ENCODE measurements at places on chromosomes 11 and 22.
A peak's percentile ranks its signal among the peaks of the same experiment; 100 is the strongest.

DNA sequence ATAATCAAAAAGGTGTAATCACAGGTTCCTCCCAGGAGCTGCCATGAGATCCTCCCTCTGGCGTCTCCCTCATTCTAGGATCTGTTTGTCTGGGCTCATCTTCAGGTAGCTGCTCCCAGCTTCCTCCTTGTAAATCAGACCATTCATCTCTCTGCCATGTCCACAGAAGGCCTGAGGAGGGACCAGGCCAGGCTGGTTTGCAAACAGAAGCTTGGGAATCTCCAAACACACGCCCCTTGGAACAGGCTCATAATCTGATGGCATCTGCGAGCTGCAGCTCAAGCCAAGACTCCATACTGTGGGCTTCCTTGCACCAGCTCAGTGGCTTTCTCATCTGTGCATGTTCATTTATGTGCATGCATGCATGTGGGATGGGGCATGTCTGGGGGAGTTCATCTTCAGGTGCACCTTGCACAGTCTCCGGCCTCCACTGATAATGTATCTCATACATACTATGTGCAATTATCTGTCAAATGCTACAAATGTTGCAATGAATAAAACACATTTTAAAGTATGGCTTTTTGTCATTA lies 134.9 kb downstream of the NXPE2 start:
- DNase-seq, result no peak

DNA sequence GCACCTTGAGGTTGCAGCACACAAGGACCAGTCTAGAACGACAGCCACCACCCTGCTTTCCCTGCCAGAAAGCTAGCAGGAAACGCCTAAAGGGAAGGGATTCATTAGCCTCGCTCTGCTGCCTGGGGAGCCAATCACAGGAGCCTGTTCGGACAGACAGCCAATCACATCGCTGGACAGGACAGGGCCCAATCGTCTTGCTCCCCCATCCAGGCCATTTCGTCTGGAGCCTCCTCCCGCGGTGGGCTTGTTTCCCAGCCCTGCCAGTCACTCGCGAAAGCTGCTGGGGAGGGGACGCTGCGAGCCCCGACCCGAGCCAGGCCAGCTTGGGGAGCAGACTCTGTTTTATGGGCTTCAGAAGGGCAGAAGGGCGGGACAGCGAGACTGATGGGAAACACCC lies 79.8 kb upstream of the NCAM1 start:
- DNase-seq, result peak; percentile 70

DNA sequence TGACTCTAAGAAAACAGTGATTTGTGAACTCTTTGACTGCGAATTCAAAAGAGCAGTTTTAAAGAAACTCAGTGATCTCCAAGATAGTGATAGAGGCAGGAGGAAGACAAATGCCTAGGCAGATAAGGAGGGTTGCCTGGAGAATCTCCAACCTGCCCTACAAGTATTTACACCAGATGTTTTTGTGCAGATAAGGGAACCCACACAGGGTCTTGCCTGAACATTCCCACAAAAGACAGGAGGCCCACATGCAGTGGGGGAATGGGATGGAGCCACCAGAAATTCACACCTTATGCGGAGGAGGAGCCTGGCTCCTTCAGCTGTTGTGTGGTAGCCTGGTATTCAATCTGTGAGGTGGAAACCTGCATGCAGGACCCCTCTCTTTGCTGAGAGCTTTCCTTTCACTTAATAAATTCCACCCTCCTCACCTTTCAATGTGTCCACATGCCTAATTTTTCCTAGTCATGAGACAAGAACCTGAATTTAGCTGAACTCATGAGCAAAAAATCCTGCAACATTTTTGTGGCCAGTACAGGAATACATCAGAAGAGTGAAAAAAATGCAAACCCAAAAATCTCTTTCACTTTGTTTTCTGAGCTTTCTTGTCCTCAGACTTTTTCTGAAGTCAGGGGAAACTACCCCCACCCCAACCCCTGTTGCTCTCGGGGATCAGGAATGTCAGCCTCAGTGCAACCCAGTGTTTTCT lies 8.1 kb upstream of the GLYAT start:
- no peak for DNase-seq

- DNase-seq, result no peak
Observed at GRCh38 chr11:123672568-123672967, 18.1 kb upstream of the SCN3B start.

DNA sequence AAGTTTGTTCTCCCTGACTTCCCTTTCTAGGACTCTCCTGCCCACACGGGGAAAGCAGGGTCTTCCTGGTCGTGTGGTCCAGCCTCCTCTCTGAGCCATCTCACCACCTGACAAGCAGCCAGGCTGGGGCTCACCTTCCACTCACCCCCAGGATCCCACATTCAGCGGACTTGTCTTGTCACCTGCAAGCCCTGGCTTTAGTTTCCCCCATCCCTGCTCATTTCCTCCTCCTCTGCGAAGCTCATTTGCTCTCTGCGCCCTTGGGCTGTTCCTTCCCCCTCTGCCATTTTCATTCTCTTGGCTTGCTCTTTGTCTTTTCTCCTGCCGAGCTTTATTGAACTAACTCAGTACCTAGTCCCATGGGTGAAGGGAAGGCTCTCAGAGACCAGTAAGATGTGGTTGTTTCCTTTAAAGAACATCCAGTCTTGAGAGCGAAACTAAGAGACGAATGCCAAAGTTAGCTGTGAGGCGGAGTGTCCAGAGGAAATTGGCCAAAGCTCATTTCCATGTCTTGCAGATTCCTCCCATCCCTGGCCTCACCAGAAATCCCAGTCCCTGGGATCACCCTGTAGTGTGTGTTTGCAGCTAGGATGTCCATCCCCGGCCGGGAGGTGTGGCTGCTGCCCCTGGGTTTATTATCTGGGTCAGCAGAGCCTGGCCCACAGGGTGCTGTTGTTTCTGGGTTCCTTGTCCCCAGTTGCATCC lies 2.0 kb downstream of the ST14 start:
- no peak for DNase-seq

- DNase-seq, result peak; percentile 67
Observed at GRCh38 chr11:10809373-10810160, 841 bp upstream of the EIF4G2 start.

DNA sequence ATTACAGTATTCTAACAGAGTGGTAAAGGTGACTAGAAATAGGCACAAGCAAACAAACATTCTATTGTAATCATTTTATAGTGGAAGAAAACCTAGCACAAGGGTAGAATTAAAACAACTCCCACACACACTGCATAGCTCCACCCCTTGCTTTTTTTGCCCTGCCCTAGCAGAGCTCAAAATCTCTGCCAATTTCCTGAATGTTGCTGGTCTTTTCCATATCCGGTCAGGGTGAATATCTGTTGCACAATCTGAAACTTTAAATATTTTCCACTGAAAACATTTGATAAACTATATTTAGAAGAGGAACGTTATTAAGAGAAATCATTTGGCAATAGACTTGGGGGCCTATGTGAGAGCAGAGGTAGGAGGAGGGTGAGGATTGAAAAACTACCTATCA lies 2.7 kb downstream of the SPA17 start:
- DNase-seq, result no peak

DNA sequence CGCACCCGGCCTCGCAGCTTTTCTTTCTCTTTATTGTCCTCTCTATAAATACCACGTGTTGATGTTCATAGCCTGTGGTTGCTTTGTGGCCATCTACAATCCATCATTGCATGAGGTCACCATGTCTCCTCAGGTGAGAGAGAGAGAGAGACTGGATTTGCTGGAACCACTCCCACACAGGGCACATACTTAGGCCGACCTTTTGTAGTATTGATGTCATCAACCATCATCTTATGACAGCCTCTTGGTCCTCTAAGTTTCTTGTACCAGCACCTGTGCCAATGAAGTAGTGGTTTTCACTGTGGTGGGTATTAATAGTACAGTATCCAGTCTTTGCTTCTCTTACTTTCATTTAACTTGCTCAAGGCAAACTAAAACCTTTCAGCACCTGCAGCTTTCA lies 22.8 kb upstream of the P2RY6 start:
- DNase-seq, result no peak

- no peak for DNase-seq
Observed at GRCh38 chr22:36829370-36830002, 12.7 kb upstream of the PVALB start.

- DNase-seq, result no peak
Observed at GRCh38 chr11:126891556-126892217, 108.9 kb downstream of the KIRREL3 start.

- no peak for DNase-seq
Observed at GRCh38 chr11:128463979-128464378, 123.4 kb downstream of the ETS1 start.

GRCh38 chr11:70769106-70769505 lies 370.8 kb downstream of the CTTN start:
- DNase-seq, result no peak

GRCh38 chr11:61689164-61689496 lies 8.9 kb downstream of the DAGLA start:
- no peak for DNase-seq

DNA sequence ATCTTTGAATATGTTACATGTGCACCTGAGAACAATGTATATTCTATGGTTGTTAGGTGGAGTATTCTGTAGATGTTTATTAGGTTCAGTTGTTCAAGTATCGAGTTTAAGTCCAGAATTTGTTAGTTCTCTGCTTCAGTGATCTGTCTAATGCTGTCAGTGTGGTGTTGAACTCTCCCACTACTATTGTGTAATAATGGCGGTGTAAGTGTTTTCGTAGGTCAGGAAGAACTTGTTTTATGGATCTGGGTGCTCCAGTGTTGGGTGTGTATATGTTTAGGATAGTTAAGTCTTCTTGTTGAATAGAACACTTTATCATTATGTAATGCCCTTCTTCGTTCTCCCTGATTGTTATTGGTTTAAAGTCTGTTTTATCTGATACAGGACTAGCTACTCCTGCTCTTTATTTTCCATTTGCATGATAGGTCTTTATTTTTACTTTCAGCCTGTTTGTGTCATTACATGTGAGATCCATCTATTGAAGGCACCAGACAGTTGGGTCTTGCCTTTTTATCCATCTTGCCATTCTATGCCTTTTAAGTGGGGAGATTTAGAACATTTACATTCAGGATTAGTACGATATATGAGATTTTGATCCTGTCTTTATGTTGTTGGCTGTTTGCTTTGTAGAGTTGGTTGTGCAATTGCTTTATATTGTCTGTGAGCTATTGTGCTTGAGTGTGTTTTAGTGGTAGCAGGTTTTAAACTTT lies 121.6 kb downstream of the DDX10 start:
- no peak for DNase-seq

DNA sequence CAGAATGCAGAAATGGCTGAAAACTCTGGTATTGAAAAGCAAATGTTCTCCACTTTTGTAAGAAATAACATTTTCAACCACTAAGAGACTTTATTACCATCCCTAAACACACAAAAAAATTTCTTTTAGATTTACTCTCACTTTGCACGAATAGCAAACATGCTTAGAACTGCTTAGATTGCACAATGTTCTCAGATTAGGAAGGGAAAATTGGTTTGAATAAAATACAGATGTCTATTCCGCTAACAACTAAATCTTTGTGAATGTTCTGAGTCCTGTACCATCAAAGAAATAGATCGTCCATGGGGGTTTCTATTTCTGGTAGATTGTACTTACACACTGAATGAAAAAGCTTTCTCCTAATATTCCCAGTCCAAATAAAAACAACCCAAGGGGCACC lies 40.1 kb downstream of the BDNF start:
- no peak for DNase-seq

DNA sequence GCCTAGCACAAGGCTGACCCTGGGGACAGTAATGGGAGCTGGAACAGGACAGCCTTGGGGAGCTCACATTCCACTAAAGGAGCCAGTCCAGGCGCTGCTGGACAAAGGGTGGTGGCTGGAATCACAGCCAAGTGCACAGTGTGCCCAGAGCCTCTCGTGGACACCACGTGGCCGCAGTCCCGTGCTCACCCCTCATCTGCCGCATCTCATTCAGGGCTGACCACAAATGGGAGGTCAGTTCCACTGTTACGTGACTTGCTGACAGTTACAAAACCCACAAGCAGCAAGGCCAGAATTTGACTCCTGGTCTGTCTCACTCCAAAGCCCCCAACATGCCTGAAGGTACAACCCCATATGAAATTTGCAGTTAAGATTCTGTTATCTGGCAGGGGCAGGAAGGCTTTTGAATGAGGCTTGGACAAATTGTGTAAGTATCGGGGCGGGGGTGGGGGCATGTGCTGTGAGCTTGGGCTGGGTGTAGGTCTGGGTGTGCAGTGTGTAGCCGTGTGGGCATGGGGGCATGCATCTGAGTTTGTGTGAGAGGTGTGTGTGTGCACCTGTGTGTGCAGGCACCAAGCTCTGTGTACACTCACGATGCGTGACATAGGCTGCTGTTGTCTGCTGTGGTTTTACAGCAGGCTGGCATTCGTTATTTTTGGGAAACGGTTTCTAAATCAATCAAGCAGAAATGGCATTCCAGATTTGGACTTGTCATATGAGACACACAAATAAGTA lies 301.7 kb downstream of the BRD1 start:
- peak; percentile 19 for DNase-seq

DNA sequence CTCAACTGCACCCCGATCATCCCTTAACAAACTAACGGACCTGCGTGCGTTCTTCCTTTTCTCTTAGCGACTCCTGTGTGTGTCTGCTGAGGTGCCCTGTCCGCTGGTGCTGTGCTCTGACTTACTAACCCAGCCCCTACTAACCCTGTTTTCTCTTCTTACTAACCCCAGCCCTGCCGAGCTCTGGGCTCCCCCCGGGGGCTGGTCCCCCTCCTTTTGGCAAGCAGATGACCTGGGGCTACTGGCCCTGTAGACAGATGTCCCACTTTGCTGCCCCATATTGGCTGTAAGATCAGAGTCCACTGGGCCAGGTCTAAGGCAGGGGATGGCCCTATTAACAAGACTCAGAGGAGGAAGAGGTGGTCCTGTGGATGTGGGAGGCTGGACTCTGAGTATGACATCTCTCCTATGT lies 14.7 kb downstream of the MIAT start:
- DNase-seq, result no peak

DNA sequence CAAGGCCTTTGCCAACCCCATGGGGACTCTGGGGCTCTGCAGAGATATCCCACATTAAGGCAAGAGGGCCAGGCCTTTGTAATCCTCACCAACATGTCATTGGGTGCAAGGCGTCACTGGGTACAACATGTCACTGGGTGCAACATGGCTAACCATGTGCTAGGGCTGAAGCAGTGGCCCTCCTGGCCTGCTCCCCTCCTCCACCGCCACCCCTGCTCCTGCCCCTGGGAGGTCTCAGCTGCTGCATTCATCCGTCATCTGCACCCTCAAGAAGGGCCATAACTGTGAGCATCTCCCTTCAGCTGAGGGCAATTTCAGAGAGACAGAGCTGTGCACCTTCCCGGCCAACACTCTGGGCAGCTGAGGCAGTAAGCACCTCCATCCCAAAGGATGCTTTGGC lies 16.7 kb upstream of the OAF start:
- no peak for DNase-seq
